Gastrocnemius medialis (tissue), 4 donors: ENCODE measurements at places on chromosomes 11 and 22.

DNA sequence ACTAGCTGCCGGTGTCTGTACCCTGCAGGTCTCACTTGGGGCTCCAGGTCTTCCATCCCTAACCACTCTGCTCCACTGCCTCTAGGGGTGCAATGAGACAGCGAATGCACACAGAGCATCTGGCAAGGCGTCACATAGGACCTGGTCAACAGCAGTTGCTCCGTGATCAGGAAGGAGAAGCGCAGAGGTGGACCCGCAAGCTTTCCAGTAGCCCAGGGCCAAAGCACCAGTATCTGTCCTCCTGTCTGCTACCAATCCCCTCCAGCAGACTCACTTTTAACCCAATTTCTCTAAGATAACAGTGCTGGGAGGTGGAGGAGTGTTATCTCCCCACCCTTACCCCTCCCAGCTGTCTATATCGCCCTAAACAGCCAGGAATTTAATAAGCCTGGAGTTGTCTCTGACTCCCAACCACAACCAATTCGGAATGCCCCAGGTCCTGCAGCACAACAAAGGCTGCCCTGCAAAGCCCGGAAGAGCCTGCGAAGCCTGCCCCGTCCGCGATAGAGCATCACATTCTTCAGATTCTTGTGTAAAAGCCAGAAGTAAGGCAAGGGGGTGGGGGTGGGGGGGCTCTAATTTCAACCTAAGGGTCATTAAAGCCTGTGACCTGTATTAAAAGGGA, 19.3 kb downstream of the MYH9 start:
- no peak for DNase-seq

DNA sequence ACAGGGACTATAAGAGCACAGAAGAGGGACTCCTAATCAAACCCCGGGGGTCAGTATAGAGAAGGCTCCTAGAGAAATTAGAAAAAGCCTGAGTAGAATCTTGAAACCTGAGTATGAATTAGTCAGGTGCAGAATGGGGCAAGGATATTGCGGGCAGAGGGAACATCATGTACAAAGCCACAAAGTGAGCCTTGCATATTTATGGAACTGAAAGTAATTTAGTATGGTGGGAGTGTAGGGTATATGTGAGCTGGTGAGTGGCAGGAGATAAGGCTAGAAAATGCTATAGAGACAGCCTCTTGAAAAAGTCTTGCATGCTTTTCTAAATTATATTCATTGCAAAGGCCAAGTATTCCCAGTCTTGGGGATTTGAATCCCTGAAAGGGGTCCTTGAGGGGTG, 93.7 kb downstream of the STIM1 start:
- DNase-seq = peak; percentile 59

- no peak for DNase-seq
These were observed 27.1 kb downstream of the HPS5 start for GRCh38 chr11:18294862-18295261.

- DNase-seq = no peak
These were observed 91.4 kb upstream of the BIRC3 start for GRCh38 chr11:102225689-102226568.

- DNase-seq = no peak
These were observed 159.5 kb upstream of the NCAM1 start for GRCh38 chr11:112801817-112802088.
